ENCODE measurements at places on chromosomes 5 and 9.

- DNase-seq, result no peak
Observed at GRCh38 chr5:118125687-118126086, 862.7 kb downstream of the DTWD2 start.

DNA sequence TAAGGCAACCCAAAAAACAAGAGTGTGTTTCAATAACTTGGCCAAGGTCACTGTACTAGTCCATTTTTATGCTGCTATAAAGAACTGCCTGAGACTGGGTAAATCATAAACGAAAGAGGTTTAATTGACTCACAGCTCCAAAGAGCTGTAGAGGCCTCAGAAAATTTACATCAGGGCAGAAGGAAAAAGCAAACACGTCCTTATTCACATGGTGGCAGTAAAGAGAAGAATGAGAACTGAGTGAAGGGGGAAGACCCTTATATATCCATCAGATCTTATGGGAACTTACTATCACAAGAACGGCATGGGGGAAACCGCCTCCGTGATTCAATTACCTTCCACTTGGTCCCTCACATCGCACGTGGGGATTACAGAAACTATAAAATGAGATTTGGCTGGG, 64.3 kb upstream of the CAMK4 start:
- DNase-seq, result no peak

GRCh38 chr9:98809311-98810101, 2.0 kb downstream of the GALNT12 start:
- no peak for DNase-seq

DNA sequence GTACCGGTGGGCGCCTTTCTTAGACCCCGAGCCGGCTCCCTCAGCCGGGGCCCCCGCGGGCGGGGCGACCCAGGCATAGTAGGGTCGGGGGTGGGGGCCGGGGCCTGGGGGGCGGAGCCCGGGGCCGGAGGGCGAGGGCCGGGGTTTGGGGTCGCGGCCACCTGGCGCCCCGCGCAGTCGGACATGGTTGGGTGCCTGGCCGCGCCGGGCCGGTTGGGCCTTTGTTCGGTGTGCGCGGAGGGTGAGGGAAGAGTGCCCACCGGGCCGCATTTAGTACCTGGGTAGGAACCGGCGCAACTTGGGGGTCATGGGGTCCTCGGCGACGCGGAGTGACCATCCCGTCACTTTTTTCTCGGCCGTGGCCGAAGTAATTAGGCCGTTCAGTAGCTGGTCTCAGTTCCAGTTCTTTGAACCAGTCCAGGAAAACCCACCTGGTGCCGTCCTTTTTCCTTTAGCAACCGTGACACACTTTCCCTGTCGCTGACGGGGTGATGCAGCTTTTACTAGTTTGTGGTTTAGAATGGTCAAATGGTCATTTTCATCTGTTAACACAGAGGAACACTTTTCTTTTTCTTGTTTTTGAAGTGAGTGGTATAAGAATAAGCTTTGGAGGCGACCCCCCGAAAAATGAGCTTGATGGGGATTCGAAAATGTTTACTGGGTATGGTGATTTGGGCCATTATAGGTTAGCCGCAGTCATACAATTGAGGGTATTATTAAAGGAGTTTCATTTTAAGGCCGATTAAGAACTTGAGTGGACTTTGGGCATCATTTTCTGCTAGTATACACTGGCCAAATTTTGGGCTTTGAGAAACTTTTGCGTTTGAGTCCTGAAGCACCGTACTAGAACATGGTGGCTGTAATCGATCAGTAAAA, 589 bp downstream of the CKS2 start:
- no peak for DNase-seq

DNA sequence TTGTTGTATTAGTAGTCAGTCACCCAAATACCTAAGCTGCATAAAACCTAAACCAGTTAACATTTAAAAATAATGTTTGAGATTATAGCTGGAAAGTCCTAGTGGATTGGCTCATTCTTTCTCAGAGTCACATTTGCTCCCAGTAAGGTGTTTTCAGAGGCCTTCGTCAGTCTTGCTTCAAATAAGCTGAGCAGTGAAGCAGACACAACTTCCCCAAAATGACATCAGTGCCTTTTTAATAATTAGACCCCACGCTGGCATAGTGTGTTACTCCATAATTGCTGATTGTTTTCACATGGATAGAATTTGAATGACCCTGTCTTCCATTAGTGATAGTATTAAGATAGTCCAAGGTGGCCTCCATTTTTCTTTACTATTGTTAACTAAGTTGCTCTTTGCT, 245.8 kb downstream of the PJA2 start:
- no peak for DNase-seq

GRCh38 chr5:129905473-129906176, 1.4 kb downstream of the CHSY3 start:
- no peak for DNase-seq

- no peak for DNase-seq
Observed at GRCh38 chr5:9815051-9815450, 184.9 kb upstream of the TAS2R1 start.

DNA sequence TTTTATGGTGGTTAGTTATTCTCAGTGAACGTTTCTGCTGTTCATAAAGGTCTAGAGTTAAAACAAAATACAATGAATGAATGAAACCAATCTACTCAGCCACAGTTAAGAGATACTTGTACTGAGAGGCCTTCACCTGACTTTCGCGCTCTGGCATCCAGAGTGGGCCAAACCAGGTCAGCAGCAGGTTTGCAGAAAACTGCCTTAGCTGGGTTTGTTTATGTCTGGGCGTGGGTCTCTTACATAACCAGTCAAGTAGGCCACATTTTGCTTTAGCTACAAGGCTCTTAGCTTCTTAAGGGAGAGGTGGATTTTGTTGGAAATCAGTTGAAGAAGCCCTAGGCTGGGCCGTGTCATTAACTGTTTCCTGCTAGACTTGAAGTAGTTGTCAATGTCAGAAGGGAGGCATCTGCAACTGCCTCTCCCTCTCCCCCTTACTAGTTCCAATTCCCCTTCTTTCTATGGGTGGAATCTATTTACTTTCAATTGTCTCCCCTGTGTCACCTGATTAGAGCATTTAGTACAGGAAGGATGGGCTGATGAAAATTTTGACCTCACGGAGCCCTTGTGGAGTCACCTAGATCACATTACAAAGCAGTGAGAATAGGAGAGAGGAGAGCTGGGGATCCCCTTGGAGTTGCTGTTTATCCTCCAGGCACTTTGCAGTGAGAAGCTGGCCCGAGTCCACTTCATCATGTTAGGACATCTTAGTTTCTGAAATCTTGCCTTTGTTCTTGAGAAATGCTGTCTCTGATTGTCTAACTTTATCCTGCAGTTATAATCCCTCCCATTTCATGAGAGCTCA, 200.5 kb downstream of the ARHGEF28 start:
- no peak for DNase-seq

- no peak for DNase-seq
Observed at GRCh38 chr9:71744754-71745521, 23.4 kb downstream of the CEMIP2 start.

GRCh38 chr5:78534905-78535200, 113.7 kb downstream of the LHFPL2 start:
- no peak for DNase-seq

DNA sequence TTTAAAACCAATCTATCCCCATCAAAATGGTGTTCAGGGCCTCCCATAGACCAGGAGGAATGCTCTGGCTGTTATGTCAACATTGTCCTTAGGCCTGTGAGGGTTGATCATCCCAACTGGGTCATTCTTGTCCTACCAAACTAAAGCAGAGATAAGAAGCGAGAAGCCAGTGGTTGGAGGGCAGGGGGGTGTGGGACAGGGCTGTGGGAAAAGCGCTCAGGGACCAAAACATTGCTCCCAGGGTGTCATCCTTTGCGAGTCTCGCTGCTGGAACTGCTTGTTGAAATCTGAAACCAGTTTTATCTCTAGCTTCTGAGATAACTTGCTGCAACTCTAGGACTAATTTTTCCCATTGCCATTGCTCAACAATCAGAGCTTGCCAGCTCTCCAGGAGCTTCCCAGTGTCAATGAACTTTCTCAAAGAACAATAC, 48.1 kb downstream of the SPATA31C2 start:
- DNase-seq, result no peak

DNA sequence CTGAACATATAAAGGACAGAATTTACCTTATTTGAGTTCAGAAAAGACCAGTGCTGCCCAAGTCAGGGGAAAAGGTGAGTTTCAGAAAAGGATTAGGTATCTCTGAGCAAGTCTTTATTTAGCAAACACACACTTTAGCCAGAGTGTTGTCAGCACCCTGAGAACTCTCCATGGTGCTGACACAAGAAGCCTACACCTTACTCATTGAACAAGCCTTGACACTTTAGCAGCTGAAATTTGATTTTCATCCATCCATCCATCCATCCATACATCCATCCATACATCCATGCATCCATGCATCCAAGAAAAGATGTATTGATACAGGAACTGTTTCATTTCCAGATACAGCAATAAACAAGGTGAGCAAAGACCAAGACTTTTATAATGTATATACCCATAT, 311.2 kb downstream of the TRIM32 start:
- no peak for DNase-seq

GRCh38 chr9:88198341-88198807, 60.1 kb upstream of the SPATA31C2 start:
- no peak for DNase-seq

DNA sequence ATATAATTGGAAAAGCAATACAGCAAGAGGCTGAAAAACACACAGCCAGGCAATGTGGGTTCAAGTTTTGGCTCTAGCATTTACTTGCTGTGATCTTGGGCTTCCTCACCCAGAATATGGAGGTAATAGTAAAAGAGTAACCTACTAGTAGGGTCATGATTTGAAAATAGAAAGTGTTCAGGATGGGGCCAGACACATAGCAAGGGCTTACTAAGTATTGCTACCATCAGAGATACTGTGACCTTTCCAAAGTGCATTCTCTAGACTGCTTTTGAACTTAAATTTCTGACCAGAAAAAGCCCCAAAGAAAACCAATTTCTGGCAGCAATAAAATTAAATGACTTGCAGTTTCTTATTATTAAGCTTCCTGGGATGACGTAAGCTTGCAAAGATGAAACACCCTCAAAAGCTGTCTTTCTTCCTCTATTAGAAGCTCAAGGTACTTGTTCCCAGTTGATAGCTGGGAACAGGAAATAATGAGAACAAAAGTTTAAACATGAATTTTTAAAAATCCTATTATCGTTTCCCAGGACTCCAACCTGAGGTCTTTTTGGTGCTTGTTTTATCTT, 20.3 kb downstream of the SLC45A2 start:
- no peak for DNase-seq

- no peak for DNase-seq
Observed at GRCh38 chr5:172172912-172173563, 15.0 kb downstream of the STK10 start.

DNA sequence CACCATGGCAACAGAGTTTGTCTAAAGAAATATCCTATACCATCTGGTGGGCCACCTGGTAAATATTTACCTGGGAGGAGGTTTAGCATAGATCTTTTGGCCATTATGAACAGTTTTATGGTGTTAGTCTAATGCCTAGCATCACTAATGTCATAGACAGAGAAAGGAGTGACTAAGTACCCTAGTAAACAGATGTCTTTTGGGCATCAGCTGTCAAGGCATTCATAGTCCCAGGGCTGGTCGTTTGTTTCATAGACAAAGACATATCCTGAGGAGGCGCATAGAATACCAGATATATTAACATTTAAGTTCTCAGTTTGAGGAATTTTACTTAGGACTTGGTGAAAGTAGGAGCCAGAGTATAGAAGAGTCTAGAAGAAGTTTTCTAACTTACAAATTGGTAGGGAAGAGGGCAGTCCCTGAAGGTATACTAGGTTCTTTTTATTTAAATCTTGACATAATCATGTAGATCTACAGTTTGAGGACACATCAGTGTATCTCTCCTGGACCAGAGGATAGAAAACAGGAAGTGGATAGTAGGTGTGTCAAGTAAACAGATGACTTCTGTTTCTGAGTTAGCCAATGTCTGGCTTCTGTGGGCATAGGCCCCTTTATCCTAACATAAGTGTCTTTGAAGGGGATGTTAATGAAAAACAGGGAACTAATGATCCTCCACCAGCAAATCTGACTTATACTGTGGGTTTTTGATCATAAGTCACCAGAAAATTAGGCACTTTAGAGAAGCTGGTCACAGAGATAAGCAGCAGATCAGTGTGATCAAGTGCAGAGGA, 105.0 kb upstream of the PRSS3 start:
- DNase-seq, result no peak

- no peak for DNase-seq
Observed at GRCh38 chr5:157961176-157961575, 102.2 kb upstream of the CLINT1 start.

GRCh38 chr5:16234598-16234997, 55.0 kb upstream of the MARCHF11 start:
- DNase-seq, result no peak

DNA sequence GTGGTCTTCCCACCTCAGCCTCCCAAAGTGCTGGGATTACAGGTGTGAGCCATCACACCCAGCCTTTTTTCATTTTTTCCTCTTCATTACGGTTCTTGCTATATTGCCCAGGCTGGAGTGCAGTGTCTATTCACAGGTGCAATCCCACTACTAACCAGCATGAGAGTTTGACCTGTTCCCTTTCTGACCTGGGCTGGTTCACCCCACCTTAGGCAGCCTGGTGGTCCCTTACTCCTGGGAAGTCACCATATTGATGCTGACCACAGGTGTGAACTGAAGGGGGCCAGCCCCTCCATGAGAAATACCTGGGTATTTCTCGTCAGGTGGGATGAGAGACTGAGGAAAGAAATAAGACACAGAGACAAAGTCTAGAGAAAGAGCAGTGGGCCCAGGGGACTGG, 2.4 kb downstream of the PDE6A start:
- no peak for DNase-seq

DNA sequence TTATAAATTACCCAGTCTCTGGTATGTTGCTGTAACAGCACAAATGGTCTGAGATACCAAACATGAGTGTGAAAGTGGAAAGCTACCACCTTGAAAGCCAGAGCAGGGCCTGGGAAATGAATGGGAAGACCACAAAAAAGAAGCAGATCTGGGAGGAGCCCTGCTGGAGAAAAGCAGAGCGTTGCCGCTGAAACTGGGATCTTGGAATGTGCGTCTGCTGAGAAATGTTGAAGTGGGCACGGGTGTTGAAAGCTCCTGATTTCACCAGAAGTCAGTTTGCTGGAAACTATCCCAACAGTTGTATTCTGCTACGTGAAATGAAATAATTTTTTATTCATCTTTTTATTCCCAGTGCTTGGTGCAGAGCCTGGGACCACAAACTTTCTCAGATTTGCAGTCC, 40.0 kb downstream of the NUDT12 start:
- no peak for DNase-seq

GRCh38 chr5:7392693-7393024, 3.3 kb upstream of the ADCY2 start:
- no peak for DNase-seq

DNA sequence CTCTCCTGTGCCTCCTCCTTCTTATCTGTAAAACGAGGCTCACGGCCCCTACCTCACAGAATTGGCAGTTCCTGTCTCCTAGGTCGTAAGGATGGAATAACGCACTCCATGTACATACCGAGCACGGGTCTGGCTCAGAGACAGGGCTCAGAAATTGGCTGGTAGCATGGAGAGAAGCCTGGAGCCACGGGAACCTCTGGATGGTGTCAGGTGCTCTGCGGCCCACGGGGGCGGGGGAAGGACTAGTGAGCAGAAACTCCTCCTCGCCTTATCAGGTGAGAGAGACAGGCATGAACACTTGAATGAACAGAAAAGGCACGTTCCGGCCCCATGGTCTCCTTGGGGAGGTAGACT, 15.4 kb upstream of the C5orf47 start:
- no peak for DNase-seq
